ENCODE measurements at places on chromosomes 6 and 20.

- DNase-seq, result no peak
These were observed 23.9 kb upstream of the PRSS35 start for GRCh38 chr6:83488448-83488847.

DNA sequence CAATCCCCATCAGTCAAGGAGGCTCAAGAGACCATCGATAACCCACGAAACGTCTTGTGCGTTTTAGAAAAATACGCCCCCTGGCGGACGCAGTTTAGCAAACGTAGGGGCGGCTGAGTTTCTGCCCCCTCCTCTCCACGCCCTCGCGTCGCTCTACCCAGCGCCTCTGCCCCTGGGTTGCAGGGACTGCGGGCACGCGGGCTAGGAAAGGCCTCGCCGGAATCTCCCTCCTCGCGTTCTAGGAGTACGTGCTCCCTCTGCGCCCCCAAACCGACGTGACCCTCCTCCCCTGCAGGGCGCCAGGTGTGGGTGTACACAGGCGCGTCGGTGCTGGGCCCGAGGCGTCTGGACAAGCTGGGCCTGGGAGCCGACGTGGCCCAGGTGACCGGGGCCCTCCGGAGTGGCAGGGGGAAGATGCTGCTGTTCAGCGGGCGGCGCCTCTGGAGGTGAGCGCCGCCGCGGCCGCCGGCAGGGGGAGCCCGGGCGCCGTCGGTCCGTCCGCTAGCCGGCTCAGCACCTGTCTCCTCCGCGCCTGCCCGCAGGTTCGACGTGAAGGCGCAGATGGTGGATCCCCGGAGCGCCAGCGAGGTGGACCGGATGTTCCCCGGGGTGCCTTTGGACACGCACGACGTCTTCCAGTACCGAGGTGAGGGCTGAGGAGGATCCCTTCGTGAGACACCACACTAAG is 5.3 kb downstream of the MMP9 start:
- DNase-seq, result peak; percentile 88

GRCh38 chr20:61819574-61819846 is 246.2 kb downstream of the TAF4 start:
- DNase-seq, result no peak

DNA sequence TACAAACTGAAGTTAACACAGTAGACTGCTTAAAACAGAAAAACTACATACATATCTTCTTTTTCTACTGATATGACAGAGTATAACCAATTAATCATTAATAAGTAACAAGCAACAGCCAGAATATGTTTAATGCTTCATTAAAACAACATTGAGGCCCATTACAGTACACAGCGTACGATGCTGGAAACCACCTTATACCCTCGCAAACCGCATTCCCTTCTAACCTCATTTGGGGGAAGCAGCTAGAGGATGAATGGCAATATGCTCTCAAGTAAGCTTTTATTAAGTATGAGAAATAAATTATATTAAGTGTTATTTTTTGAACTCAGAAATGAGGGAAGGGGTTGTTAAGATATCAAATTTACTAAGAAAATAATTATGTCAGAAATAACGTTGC is 142.4 kb downstream of the GMDS start:
- DNase-seq, result no peak

DNA sequence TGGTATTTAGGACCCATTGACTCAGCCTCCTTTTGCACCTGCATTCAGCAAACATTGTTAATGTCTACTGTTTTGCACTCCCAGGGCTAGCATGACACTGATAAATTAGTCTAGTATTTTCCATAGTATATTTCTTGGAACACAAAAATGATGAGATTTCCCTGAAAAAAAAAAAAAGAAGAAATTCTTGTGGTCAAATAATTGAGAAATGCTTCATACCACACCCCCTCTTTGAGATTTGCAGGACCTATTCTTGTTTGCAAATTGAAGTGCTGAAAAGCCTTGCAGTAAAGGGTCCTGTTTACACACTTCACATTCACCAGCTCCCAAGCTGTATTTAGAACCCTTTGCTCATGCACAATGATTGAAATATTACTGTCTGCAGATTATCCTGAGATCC is 36.3 kb upstream of the CLIC5 start:
- no peak for DNase-seq

DNA sequence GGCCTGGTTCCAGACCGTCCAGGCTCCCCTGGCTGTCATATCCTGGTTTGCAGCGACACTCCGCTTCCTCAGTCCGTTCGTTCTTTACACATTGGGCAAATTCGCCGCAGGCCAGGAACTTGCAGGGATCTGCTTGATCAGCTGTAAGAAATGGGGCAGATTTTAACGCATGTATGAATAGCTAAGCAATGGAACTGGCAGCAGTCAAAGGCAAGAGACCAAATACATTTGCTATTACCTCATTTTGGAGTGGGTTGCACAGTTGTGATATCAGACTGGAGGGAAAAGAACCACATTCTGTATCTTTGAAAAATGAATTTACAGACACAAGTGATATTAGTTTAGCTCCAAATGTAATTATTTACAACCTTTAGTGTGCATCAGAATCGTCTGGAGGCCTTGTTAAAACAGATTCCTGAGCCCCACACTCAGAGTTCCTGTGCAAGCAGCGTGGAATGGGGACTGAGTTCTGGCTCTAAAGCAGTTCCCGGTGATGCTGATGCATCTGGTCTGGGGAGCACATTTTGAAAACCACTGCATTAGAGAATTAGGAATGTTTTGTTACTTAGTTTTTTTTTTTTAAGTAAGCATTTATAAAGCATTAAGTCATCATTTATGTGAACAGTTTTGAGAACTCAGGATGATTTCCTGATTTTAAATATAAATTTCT is 141.3 kb downstream of the IMPG1 start:
- no peak for DNase-seq

GRCh38 chr6:109671733-109672132 is 19.3 kb downstream of the AK9 start:
- no peak for DNase-seq

DNA sequence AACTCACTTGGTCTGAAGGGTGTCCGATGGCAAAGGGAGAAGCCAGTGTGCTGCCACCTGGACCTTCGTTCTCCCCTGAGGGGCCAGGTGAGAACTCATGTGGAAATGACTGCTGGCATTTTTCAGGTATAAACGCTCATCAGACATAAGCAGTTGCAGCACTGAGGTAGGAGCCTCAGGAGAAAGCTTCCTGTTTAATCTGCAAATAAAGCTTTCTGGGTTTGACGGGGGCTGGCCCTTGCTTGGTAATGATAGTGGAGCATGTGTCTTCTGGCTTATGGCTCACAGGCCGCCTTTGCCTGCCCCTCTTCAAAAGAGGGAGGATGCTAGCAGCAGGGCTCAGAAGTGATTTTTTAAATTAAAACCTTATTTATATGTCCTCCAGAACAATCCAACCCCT is 122.1 kb upstream of the SLC24A3 start:
- DNase-seq, result no peak

DNA sequence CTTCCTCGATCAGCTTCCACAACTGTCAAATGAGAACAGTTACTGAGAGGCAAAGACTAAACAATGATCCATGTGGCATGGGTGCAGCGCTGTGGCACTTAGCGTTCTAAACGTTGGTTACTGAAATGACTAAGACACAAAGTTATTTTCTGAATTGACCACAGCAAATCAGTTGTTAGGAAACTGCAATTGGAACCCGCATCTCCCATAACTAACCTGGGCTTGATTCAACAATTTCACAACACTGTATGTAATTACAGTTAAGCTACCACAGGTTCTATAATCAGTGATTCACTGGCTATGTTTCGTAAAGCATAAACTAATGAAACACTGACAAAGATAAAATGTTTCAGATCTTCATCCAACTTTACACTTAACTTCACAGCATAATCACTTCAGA is 12.5 kb downstream of the WDR27 start:
- no peak for DNase-seq

DNA sequence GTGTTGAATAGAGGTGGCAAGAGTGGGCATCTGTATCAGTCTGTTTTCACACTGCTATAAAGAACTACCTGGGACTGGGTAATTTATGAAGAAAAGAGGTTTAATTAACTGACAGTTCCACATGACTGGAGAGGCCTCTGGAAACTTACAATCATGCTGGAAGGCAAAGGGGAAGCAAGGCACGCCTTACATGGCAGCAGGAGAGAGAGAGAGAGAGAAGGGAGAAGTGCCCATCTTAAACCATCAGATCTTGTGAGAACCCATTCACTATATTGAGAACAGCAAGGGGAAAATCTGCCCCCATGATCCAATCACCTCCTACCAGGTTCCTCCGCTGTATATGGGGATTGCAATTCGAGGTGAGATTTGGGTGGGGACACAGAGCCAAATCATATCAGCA is 18.6 kb upstream of the PPP1R14C start:
- no peak for DNase-seq

GRCh38 chr6:83270971-83271719 is 78.0 kb downstream of the RWDD2A start:
- no peak for DNase-seq

DNA sequence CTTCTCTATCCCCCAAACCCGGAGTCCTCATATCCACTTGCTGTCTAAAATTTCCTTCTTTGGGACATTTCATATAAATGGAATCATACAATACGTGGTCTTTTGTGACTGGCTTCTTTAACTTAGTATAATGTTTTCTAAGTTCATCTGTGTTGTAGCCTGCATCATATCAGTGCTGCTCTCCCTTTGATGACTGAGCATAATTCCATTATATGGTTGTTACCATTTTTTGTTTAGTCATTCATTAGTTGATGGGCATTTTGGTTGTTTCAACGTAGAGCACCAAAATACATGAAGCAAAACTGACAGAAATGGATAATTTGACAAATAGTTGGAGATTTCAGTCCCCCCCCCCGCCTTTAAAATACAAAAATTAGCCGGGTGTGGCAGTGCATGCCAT is 71.5 kb downstream of the ZFAND3 start:
- DNase-seq, result no peak

GRCh38 chr6:151179321-151179720 is 60.4 kb upstream of the AKAP12 start:
- no peak for DNase-seq
